ENCODE measurements at places on chromosomes 1 and 21.

- DNase-seq, result no peak
Measured at GRCh38 chr21:44858791-44859190, 14.7 kb downstream of the PTTG1IP start.

- DNase-seq, result peak; percentile 71
Measured at GRCh38 chr1:74247881-74248528, 12.8 kb downstream of the TNNI3K start.

- DNase-seq, result no peak
Measured at GRCh38 chr1:85240174-85240601, 19.3 kb downstream of the C1orf52 start.

DNA sequence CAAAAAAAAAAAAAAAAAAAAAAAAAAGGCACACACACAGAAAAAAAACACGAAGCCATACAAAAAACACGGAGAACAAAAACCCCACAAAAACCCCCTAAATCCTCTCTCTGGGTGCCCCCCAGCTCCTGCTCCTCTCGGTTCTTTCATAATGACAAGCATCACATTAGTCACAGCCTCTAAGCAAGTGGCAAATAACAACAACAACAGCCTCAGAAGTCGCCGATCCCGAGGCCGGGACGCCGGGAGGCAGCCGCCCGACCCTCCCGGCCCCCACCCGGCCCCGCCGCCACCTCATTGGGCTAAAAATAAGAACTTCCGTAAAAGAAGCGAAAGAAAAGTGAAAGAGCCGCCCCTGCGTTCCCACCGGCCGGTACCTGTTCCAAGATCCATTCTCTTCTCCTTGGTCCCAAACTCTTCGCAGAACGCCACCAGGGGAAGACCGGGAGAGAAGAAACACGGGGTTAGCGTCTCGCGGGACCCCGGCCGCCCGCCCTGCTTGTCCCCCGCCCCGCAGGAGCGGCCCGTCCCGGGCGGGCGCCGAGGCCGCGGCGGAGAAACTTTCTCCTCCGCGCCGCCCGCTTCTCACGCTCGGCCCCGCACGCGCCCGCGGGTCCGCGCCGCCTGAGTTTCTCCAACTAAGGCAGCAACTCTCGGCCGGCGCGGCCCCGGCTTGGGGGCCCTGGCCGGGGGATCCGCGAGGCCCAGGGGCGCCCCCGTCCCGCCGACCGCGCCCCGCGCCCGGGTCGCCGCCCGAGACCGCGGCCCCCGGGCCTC is 102.8 kb downstream of the CASZ1 start:
- DNase-seq, result peak; percentile 76

- DNase-seq, result no peak
Measured at GRCh38 chr1:204714194-204714860, 28.8 kb upstream of the LRRN2 start.

DNA sequence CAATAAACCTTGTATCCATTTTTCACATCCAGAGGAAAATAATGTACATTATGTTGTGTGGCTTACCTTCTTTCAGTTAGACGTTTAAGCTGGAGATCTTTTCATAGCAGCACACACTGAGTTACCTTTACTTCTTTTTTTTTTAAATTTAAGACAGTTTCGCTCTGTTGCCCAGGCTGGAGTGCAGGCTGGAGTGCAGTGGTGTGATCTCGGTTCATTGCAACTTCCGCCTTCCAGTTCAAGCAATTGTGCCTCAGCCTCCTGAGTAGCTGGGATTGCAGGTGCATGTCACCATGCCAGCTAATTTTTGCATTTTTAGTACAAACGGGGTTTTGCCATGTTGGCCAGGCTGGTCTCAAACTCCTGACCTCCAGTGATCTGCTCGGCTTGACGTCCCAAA is 7.4 kb upstream of the CAMTA1 start:
- DNase-seq, result no peak

DNA sequence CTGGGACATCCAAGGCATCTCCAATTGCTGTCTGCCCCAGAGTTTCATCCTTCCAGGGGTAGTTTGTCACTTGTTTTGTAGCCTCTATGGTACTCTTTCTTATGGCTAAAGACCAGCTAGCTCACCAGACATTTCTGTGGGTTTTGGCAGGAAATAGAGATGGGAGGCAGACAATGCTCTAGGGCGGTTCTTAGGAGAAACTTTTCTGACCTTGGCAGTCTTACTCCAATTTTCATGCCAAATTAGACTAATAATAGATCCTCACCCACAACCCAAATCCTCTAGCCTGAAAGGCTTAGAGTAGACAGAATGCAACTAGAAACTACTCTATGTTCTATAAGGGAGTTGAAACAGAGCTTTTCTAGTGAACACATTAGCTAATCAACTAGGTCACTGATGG is 69.8 kb downstream of the LRIG2 start:
- no peak for DNase-seq

GRCh38 chr1:206422525-206422924 is 47.8 kb upstream of the IKBKE start:
- DNase-seq, result no peak
